ENCODE measurements at places on chromosomes 11 and 22.
A peak's percentile ranks its signal among the peaks of the same experiment; 100 is the strongest.

DNA sequence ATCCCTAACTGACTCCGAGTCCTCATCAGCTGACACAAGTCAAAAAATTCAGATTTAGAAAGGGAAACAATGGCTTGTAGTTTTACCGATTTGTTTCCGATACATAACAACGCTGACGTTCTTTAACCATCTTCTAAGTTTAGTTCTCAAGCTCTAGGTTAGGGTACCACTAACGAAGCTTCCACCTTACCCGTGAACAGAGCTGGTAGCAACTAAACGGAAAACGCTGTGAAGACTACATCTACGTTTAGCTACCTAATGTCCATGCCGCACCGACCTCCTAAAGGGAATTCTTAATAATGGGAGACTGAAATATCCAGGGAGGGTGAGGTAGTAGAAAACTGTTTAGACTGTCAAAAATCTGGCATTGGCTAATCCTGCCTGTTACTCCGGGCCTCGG, 1.0 kb downstream of the NUP98 start:
- no peak for DNase-seq

DNA sequence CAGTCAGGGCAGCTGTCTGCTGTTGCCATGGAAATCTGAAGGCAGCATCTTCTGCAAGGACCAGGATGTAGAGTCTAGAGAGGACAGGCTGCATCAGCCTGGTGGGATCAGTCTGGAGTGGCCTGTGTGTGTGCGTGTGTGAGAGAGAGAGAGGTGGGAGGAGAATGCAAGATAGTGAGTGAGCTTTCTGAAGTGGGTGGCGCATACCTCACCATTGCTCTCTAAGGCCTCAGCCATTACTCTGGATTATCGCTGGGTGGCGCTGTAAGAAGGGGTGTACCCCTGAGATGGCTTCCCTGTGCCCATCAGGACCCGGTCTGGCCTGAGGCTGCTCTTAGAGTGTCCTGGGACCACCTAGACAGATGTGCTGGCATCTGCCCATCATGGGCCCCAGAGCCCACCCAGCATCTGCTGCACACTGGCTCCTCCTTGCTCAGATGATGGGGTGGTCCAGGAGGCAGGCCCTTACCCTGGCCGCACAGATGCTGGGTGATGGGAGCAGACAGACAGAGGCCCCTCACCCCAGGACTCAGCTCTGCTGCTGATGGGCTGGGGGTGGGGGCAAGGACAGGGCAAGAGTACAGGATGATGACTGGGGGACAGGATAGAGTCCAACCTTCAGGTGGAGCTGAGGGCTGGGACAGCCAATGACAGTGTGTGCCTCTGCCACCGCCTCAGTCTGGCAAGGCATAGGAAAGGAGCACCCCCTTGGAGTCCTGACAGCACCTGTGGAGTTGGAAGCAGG, 25.7 kb upstream of the TUB start:
- DNase-seq: no peak

DNA sequence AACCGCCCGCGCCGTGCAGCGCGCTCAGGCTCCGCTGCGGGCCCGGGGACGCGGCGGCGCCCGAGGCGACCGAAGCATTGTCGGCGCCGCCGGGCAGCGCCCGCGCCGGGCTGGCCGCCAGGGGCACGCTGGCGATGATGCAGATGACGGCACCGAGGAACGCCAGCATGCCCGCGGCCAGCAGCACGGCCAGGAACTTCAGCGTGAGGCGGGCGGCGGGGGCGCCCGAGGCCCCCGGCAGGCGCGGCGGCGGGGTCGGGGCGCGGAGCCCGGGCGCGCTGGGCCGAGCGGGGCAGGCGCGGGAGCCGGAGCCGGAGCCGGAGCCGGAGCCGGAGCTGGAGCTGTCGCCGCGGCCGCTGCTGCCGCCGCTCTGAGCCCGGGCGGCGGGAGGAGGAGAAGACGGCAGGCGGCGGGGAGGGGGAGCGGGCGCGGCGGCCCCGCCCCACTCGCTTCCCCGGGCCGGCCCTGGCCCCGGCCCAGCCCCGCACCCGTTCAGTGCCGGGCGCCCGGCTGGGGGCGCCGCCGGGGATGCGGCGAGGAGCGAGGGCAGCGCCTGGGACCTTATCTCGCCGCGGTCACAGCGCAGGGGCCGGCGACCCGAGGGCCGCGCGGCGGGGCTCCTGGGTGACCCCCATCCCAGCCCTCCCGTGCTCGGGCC, at the start of gene NPTXR:
Gene NPTXR (minus strand): TSS at position 372 of the 658 bp plus-strand sequence.
- DNase-seq: no peak

- DNase-seq: no peak
These were observed 126.6 kb downstream of the KCNC1 start for GRCh38 chr11:17861036-17861755.

DNA sequence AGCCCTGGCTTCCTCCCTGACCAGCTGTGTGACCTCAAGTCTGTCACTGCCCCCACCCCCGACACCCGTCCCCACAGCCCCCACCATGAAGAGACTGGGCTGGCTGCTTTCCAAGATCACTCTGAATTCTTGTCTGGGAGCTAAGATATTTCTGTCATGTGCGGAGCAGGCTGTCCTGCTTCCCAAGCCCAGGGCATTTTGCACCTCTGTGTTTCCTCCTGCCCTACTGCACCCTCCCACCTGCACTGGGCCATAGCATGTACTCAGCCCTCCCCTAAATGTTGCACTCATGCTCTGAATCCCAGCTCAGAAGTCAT, 30.3 kb upstream of the MYEOV start:
- no peak for DNase-seq

GRCh38 chr22:37806409-37807333, 1.1 kb upstream of the GCAT start:
- no peak for DNase-seq

GRCh38 chr11:60777106-60777505, 8.0 kb upstream of the MS4A10 start:
- DNase-seq: no peak

DNA sequence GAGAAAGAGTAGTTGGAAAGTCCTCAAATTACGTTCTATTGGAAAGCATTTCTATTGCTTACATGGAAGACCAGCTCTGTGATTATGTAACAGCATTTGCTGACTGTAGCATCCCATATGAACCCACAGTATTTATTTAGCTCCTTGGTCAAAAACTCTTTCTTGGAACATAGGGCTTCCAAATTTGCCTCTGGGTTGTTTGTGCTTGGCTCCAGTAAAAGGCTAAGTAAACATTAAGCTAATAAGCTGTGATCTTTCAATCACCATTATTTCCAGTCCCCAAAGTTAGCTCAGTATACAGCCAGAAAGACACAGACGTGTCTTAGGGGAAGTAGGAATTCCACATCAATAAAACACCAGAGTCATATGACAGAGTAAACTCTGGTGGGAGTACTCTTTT, 668.8 kb downstream of the DLG2 start:
- no peak for DNase-seq

- DNase-seq: no peak
These were observed 2.7 kb downstream of the RNH1 start for GRCh38 chr11:504053-504993.

DNA sequence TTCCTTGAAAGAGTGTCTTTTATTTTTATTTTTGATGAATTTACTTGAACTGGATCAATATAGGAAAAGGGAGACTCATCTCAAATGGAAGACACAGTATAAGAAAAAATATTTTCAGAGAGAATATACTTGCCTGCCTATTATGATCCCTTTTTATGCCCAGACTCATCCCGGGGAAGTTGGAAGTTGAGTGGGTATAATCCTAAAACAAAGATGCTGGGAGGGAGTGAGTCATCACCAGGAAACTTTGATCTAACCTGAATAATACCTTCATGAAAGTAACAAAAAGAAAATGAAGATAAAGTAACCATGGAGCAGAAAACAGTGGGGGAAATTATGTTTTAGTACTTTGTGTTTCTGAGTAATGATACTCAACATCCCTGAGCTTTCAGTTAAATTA, 1514.0 kb downstream of the FAM181B start:
- no peak for DNase-seq

DNA sequence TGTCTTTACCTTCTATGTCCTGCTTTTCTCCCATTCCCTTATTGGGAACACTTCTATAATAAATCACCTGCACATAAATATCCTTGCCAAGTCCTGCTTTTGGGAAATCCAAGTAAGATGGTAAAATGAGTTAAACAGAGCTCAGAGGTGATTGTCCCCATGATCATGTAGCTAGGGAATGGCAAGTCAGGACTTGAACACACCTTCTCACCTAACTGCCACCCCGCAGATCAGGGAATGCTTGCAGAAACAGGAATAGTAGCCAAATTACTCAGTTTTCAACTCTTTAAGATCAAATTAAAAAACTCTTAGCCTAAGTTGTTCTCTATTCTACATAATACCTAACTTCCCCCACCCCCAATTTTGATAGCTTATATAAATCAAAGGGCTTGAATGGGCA, 16.0 kb downstream of the OOSP3 start:
- DNase-seq: no peak

DNA sequence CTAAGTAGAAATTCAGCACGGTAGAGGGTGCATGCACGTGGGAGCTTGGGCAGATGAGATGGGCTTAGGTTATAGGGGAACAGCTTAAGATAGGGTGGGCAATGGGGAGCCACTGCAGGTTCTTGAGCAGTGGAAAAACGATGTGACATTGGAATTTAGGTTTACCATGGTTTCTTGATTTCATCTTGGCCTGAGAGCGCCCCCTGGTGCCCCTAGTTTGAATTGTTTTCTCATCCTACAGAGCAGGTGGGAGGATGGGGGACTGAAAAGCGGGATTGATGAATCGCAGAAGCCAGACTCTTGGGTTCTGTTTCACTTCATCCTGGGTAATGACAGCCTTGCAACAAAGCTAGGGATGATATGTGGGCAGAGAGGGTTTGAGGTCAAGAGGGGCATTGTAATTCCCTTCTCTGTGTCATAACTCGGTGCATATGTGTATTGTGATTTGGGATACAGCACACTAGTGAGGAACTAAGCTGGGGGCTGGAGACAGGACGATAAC, 6.7 kb upstream of the MCAM start:
- DNase-seq: peak; percentile 24

DNA sequence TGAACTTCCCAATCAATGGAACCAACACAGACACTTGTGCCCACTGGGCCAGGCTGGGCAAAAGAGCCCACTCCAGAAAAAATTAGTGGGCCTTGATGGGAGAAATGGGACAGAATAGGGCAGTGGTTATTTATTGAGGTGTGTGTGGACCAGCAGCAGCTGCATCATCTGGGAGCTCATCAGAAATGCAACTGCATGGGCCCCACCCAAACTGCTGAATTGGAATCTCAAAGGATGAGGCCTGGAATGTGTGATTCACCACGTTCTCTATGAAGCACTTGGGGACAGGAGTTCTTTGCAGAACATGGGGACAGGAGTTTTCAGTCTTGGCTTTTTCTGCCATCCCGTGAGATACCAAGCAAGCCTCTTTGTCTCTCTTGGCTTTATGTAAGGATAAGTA, 255.6 kb upstream of the PLET1 start:
- no peak for DNase-seq

- no peak for DNase-seq
These were observed 4.9 kb downstream of the HIPK3 start for GRCh38 chr11:33262011-33262645.

DNA sequence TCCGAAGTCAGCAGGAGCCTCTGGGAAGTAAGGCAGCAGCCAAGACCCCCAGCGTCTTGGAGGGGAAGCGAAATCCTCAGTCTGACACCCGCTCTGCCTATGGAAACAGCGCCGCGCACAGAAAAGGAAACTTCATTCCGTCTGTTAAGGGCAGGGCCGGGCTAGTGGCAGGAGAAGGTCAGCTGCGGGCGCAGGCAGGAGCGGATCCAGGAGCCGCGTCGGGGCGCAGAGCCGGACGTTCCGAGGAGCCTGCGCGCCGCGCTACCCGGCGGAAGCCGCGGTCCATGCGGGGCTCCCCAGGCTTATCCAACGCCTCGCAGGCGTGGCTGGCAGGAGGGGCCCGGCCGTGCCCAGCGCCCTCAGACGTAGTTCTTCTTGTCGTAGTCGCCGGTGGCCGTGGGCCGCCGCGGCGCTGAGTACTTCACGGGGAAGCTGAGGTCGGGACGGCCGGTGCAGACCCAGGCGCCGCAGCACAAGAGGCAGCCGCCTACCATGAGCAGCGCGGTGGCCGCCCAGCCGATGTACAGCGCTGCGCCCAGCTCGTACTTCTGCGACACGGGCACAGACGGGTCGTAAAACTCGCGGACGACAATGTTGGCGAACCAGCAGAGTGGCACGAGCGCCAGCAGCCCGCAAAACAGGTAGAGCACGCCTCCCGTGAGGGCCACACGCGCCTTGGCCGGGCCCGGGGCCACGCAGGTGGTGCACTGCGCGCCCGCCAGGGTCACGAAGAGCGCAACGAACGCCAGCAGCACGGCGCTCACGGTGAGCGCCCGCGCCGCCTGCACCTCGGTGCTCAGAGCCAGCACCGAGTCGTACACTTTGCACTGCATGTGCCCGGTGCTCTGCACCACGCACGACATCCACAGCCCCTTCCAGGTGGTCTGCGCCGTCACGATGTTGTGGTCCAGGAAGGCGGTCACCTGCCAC, 705 bp downstream of the CLDN5 start:
- no peak for DNase-seq

- DNase-seq: no peak
These were observed 113.7 kb downstream of the ETS1 start for GRCh38 chr11:128473636-128474035.

- DNase-seq: no peak
These were observed 81.0 kb downstream of the PHF21B start for GRCh38 chr22:44928711-44929358.

GRCh38 chr11:13118194-13118593, 109.1 kb downstream of the RASSF10 start:
- DNase-seq: no peak

GRCh38 chr11:96211436-96211835, 131.6 kb downstream of the MAML2 start:
- no peak for DNase-seq

GRCh38 chr11:106943089-106943488, 75.2 kb downstream of the GUCY1A2 start:
- DNase-seq: no peak

DNA sequence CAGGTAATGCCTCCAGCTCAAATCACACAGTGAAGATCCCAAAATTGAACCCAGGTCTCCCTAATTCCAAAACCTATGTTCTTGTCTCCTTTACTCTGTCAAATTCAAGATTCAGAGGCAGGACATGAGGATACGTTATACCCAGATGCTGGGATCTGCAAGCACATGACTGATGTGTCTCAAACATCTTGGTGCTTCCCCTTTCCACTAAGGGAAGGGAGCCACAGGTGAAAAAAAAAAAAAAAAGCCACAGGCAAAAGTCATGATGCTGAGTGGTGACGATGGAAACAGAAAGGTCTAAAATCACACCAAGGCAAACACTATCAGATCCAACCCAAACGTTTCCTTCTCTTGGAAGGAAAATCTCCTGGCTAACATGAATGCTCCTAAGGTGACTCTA, 24.0 kb downstream of the ABTB2 start:
- DNase-seq: no peak

Data from NCI-H2081 treated with DMSO at 0.1 percent for 48 hours (cell line).